ENCODE measurements at places on chromosomes 3 and 15.

GRCh38 chr3:102034639-102035451 lies 185.5 kb downstream of the NFKBIZ start:
- no peak for DNase-seq

GRCh38 chr15:62026487-62027262 lies 33.6 kb downstream of the VPS13C start:
- no peak for DNase-seq

DNA sequence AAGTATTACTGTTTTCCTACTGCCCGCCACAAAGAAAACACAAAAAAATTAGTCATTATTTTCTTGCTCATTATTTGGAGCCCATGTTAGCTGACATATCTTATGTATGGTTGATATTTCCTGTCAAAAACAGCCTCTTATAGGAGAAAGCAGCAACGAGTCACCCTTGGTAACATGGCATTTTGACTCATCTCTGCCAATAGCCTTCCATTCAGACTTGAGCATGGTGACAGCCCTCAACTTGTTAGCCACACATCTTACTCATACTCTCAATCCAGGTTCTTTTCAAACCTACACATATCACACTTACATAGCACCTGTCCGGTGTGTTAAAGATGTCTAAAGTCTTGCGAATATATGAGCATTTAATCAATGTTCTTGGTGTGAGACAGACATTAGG lies 109.4 kb upstream of the SAMMSON start:
- DNase-seq = peak; percentile 64

DNA sequence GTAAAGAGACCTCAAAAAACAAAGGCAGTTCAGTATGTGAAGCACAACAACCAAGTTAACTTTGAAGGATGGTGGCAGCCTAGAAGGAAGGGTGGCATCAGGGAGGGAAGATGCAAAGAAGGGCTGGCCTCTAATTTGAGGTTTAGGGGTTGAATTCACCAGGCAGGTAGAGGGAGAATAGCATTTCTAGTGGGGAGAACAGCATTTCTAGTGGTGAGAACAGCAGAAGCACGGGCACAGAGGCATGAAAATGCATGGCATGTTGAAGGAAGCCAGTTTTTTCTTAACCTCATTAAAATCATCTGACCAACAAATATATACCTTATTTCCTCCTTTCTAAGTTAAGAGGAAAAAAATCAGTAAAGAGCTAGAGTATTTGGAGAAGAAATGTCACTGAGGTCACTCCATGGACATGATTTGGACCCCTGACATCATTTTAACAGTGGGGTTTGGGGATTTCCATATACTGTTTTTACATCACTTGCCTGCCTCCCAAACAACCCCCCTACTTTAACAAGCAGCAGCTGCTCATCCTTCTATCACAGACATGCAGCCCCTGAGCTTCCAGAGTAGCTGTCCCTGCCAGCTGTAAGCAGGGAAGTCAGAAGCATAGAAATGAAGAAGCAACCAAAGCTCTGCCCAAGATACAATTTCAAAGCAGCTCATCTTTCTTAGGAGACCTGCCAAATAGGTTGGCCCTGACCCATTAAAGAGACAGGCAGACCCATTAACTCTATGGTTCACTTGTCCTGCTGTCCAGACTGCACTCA lies 2.4 kb upstream of the POPDC2 start:
- DNase-seq = no peak

DNA sequence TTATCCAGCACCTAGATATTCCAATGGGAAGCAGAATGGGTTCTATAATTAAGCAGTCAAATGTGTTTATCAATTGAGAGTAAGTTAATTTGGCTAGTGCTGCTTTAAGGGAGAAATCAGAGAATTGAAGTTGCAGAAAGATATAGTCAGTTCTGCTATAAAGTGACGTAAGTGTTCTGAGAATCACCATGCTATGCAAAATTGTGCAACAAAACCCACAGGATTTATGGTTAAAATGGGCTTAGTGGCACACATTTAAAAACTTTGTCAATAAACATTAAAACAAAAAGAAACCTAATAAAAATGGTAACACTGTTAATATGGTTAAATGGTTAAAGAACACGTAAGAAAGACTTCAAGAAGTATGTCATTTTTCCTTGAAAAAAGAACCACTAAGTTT lies 74.5 kb downstream of the TMEM108 start:
- no peak for DNase-seq

- no peak for DNase-seq
Measured at GRCh38 chr3:8157640-8158039, 344.0 kb upstream of the LMCD1 start.

DNA sequence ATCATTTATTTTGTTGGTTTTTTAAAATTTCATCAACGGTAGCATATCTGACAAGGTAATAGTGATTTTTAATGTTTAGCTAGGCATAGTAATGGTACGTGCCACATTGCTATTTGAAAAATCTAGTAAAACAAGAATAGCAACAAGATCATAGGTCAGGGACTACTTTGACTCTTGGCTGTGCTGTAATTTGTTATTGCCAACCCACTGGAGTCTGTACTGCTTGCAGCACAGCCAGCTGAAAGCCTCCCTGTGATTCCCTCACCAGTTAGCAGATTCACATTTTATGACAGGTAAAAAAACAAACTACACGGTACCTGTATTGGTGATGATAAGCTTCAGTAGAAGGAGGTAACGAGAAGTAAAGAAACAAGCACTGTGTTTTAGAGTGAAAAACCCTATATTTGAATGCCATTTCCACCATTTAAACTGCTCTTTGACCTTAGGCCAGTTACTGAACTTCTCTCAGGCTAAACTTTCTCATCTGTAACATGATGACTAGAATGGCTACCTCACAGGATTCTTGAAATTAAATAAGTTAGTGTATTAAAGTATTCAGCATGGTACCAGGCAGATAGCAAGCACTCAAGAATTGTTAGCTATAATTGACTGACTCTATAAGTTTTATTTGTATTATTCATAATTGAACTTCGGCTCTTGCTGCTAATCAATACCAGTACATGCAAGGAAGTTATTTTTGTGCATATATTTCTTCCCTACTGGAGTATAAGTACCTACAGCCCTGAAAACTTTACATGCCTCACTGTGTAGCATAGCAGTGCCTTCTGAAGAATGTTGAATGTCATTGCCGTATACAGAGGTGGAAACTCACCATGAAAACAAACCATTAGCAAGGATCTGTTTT lies 16.1 kb downstream of the FILIP1L start:
- DNase-seq = no peak

DNA sequence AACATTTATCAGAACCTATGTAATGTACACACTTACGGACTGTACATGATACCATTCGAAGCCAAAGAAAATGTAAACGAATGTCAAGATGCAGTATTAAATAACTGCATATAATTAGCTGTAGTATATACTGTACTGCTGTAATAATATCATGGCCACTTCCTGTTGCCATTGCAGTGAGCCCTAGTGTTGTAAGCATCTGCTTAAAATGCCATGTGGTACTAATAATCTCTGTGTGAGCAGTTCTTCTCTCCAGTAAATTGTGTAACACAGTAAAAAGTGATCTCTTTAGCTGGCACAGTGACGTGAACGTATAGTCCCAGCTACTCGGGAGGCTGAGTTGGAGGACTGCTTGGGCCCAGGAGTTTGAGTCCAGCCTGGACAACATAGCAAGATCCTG lies 8.6 kb downstream of the SPG11 start:
- no peak for DNase-seq

- peak; percentile 89 for DNase-seq
Measured at GRCh38 chr3:23923786-23924185, 6.9 kb downstream of the RPL15 start.

GRCh38 chr15:83106994-83107840 lies at the start of gene TM6SF1:
Gene TM6SF1, plus strand, starts transcription at chr15:83107645. Its CDS starts 36 bp downstream, at chr15:83107681.
- no peak for DNase-seq

DNA sequence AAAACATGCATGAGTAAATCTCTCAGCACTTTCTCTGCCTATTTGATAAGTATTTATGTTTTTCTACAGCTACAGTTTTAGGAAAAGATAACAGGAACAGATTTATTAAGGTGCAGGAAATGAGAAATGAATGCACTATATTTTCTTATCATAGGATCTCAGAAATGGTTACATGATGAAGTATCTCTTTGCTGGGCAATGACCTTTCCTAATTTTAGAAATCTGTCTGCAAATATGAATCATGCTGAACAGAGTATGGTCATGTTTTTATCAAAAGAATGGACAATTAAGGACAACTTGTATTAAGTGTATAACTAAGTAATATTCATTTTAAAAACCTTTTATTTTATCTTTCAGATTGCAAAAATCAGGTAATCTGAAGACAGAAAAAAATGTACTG lies 53.8 kb upstream of the SPPL2A start:
- no peak for DNase-seq

- no peak for DNase-seq
Measured at GRCh38 chr3:9168241-9168741, 81.2 kb downstream of the SRGAP3 start.

DNA sequence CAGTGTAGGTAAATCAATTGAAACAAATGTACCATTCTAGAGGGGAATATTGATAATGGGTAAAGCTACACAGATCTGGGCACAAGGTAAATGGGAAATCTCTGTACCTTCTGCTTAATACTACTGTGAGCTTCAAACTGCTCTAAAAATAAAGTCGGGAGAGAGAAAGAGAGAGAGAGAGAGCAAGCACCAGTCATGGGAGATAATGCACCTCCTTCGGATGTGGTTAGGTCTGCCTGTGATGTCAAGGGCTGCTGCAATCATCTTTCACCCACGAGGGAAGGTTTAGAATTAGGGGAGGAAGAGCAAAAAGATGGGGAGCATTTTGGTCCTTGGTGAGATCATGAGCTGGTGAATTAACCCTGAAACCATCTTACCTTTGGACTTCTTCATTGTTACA lies 219.1 kb downstream of the ZNF385D start:
- DNase-seq = no peak

DNA sequence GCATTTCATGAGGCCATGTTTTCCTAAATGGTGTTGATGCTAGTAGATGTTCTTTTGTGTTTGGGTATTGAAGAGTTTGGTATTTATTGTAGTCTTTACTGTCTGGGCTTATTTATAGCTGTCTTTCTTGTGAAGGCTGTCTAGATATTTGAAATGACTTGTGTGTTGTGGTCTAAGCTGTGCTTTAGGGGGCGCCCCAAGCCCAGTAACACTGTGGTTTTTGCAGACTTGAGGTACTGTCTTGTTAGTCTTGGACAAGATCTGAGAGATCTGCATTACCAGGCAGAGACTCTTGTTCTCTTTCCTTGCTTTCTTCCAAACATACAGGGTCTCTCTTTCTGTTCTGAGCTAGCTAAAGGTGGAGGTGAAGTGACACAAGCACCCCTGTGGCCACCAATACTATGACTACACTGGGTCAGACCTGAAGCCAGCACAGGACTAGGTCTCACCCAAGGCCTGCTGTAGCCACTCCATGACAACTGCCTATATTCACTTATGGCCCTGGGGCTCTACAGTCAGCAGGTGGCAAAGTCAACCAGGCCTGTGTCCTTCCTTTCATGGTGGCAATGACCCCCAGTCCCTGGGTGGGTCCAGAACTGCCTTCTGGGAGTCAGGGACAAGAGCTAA lies 152.1 kb upstream of the TBC1D5 start:
- peak; percentile 30 for DNase-seq

DNA sequence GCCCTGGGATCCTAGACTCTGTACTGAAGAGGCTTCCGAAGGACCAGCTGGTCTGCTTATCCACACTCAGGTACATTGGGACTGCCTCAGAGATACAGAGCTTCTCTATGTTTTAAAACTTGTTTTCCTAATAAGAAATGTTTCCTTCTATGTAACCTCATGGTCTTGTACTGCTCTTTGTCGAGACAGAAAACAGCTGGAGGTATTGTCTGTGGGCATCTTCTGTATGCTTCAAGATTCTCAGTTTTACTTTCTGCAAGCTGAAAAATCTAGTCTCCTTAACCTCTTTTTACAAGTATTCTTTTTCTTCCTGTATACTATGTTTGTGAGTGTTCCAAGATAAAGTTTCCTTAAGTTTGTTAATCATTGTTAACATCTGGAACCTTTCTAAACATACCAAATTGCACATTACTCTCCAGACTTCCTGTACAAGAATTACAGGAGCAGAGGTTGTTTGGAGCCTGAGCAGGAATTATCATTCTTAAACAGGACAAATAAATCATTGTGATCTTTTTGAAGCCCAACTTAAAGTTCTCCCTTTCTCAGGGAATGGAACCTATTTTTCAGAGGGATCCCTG lies 358.3 kb upstream of the CFAP20DC start:
- no peak for DNase-seq

DNA sequence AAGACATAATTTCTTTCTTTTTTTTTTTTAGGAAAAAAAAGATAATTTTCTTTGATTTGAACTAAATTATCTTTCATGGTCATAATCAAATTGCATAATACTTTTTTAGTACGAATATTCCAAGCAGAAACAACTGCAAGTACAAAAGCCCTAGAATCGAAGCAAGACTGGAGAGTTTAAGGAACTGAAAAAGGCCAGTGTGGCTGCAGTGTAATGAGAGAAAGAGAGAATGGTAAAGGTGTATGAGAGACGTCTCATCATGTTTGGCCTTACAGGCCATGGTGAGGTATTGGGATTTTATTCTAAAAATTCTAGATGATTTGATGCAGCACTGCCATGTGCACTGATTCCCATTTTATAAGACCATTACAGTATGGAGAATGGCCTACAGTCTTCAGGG lies 180.9 kb downstream of the SUCNR1 start:
- DNase-seq = no peak

DNA sequence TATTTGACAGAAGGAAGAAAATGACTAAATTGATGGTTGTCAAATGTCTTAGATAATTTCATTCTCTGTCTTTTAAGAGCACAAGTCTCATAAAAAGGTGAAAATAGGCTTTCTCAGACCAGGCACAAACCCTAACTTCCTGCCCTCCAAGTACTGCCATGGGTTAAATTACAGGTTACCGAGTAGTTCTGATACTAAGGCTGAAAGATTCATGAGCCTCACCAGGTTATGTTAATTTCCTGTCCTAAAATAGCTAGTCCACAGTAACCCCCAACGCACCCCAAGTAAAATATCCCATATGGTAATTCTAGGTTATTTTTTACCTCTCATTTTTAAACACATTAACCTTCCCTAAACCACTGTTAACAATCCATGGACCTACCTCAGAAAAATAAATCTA lies 42.0 kb downstream of the GSK3B start:
- no peak for DNase-seq

GRCh38 chr15:58770519-58770856 lies 614 bp upstream of the MINDY2 start:
- DNase-seq = peak; percentile 77

DNA sequence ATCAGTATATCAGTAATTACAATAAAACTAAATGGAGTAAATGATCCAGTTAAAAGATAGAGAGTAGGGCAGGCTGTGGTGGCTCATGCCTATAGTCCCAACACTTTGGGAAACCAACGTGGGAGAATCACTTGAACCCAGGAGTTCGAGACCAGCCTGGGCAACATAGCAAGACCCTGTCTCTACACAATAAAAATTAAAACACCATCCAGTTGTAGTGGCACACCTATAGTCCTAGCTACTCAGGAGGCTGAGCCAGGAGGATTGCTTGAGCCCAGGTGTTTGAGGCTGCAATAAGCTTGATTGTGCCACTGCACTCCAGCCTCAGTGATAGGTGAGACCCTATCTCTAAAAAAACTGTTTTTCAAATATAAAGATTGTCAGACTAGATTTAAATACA lies 5.9 kb upstream of the KCNMB3 start:
- DNase-seq = no peak

- no peak for DNase-seq
Measured at GRCh38 chr3:14418296-14419250, 16.2 kb downstream of the SLC6A6 start.

All from kidney glomerular epithelial cell (primary cell).